Activated CD4-positive, alpha-beta memory T cell treated with anti-CD3 and anti-CD28 coated beads, Interleukin-2, amount 10 ng/mL, durations not matched to agents 7 days and 5 days (primary cell): ENCODE measurements at places on chromosomes 3 and 15. TPM values are rescaled to one million over a fixed set of nuclear protein-coding genes. Genes with fewer than 3 reads are reported as not detected.

DNA sequence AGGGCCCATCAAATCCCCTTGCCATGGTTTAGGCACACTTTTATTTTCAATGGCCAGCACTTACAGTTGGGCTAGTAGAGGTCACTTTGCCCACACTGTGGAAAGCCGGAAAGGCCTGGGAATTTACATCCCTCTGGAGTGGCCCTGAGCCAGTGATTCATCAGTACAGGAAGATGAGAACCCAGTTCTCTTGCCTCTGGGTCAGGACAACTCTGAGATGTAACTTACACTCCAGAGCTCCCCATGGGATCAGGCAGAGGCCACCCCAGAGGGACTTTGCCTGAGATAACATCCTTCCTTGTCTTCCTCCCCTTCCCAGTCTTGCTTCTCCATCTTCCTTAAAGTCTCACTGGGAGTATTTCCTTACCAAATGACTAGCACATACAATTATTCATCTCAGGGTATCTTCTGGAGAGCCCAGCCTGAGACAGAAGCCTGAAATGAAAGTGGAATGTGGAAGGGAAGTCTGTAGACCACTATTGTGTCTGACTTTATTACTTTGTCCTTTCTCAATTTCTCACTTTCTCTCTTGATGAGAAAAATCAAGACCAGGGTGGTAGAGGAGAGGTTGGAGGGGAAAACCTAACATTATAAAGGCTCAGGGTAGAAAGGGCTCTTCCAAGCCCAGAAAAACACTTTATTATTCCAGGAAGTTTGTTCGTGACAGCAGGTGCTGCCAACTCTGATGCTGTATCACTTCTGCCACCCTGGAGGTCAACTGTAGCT, 220.8 kb downstream of the ZNF621 start:
- no peaks in the 10 kb centered on the region for H3K4me1 ChIP-seq
- H3K27ac ChIP-seq: no peak overlapping the region
- no peak overlapping the region for H3K4me3 ChIP-seq
- H3K36me3 ChIP-seq: no peaks in the 10 kb centered on the region
- peaks cover 10% of the 10 kb centered on the region for H3K27me3 ChIP-seq

Gene TM4SF18
- total RNA-seq: not detected

DNA sequence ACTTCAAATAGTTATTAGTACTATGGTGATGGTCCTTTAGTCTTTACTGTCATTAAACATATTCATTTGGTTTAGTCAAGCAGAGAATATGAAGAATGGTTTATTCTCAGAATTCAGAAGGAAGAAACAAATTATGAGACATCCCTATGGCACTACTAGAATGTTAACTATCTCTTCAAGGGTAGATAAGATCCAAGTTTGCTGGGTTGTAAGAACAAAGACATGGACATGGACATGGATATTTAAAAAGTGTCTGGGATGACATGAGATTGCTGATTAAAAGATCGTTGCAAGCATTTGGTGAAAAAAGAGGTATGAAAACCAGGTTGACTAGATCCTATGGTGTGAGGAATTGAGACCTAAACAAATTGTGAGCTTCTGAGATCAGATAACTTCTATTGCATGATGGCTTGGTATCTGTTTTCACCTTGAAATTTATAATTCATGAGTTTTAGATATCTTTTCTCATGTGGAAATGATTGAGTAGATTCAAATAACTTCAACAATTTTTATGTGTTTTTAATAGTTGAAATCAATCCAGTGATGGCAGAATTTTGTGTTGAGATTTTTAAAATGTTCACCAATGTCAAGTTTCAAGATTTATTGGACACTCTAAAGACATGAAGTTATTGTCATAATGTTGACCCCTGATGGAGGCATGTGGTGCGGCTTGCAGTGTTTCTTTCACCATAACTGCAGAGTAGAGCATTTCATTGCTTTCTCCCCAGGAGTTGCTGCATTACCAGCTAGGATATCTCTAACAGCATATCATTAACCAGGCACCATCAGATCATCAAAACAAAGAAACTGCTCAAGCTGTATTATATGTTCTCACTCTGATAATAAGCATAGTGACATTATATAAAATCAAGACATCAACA, 72.6 kb downstream of the NAALADL2 start:
- no peaks in the 10 kb centered on the region for H3K36me3 ChIP-seq
- no peaks in the 10 kb centered on the region for H3K27me3 ChIP-seq
- H3K27ac ChIP-seq: no peak overlapping the region
- H3K4me3 ChIP-seq: no peak overlapping the region

Gene CRYGS
- total RNA-seq: 4.8 TPM

- no peak overlapping the region for H3K4me3 ChIP-seq
- peaks cover 8% of the 10 kb centered on the region for H3K4me1 ChIP-seq
- no peak for DNase-seq
- H3K27ac ChIP-seq: no peak overlapping the region
Observed at GRCh38 chr3:13874891-13875290, 5.0 kb downstream of the WNT7A start.
